ENCODE measurements at places on chromosomes 3 and 15. TPM values are rescaled to one million over a fixed set of nuclear protein-coding genes. Genes with fewer than 3 reads are reported as not detected.

RPL32 gene
- total RNA-seq: 2,760 TPM

- no peak for DNase-seq
These were observed 74.1 kb upstream of the FRMD4B start for GRCh38 chr3:69460034-69460433.

DNA sequence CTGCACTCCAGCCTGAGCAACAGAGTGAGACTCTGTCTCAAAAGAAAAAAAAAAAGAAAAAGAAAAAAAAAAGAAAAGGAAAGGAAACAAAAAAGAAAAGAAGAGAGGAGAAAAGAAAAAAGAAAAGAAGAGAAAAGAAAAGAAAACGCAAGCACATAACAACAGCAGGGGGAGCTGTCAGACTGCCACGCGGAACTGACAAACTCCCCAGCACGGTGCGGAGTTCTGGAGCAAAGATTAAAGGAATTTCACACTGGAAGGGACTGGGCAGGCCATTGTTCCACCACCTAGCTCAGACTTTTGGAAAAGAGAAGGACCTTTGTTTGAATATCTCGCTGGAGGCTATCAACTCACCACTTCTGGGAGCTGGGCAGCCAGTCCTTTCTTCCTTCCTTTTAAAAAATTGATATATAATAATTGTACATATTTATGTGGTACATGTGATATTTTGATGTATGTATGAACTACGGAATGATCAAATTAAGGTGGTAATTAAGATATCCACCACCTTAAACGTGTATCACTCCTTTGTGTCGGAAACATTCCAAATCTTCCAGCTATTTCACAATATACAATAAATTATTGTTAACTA is 40.5 kb downstream of the DPPA2 start:
- DNase-seq: peak; percentile 8

GRCh38 chr3:97161169-97161568 is 346.8 kb downstream of the EPHA6 start:
- DNase-seq: no peak

DNA sequence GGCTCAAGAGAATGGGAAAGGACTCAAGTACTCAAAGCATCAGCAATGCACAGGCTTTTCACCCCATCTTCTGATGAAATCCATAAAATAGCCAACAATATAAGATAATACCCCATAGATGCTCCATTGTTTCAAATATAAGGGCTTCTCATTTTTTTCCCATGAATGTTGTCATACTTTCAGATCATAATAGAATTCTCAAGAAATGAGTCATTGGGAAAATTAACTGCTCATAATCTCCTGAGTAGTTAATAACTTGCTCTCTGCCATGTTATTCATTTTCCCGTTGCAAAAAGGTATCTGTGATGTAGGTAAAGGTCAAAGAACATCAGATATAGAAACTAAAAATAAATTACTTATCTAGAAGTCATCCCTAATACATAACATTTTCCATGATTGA is 121.9 kb downstream of the NSUN3 start:
- DNase-seq: no peak

- no peak for DNase-seq
These were observed 3.9 kb upstream of the CHSY1 start for GRCh38 chr15:101255615-101256241.

DNA sequence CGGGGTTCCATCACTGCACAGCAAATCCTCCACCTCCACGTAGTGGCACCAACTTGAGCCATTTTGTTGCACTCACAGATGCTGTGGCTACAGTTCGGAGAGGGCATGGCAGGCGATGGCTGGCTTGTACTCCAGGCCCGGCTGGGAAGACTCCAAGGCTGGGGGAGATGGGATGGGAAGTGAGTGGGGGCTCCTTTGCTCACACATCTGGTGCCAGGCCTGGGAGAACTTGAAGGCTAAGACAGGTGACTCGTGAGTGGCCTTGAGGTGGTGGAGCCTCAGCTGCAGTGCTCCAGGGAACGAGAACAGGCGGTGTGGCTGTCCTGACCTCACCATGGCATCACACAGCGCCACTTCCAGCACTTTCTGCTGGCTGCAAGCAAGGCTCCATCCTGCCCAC is 87.9 kb downstream of the PLXNA1 start:
- no peak for DNase-seq

- DNase-seq: no peak
These were observed 144.5 kb downstream of the PDZRN3 start for GRCh38 chr3:73480187-73480672.

GRCh38 chr3:123583561-123583960 is 1.3 kb downstream of the HACD2 start:
- no peak for DNase-seq

DNA sequence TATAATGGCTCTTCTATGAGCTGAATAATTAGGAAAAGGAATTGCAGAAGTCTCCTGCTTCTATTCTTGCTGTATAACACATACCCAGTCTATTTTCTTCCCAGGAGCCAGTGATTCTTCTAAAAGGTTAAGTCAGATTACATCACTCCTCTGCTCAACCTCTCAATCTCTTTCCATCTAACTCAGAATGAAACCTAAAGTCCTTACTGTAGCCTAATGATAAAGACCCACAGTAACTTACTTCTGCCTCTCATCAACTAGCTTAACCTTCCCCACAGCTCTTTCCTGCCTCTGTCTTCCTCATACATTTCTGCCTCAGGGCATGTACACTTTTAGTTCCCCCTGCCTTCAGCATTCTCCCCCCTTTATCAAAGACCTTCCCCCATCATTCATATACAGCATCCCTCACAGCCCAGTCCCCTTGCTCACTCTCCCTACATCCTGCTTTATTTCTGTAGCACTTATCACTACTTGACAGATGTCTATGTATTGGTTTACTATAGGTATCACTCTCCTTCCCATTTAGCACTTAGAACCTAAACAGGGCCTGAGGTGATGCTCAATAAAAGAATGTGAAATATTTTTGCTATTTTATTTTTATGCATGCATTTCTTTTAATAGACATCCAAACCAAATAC is 28.5 kb upstream of the CMTM6 start:
- DNase-seq: no peak

AVEN gene
- total RNA-seq: 9.1 TPM

Measured in activated CD4-positive, alpha-beta T cell treated with anti-CD3 and anti-CD28 coated beads, Interleukin-2, amount 10 ng/mL, durations not matched to agents 7 days and 5 days (primary cell).